CD4-positive, alpha-beta T cell treated with Interleukin-2 at 100 ng/mL for 4 hours (primary cell): ENCODE measurements at places on chromosomes 2 and 18.

DNA sequence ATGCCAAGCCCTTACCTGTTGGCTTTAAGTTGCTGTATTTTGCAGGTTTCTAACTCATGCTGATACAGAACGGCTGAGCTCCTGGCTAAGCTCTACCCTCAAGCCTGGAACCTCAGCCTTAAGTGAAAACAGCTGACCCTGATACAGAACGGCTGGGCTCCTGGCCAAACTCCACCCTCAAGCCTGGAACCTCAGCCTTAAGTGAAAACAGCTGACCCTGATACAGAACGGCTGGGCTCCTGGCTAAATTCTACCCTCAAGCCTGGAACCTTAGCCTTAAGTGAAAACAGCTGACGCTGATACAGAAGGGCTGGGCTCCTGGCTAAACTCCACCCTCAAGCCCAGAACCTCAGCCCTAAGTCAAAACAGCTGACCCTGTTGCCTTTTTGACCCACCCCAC is 17.6 kb upstream of the DNER start:
- DNase-seq, result no peak

DNA sequence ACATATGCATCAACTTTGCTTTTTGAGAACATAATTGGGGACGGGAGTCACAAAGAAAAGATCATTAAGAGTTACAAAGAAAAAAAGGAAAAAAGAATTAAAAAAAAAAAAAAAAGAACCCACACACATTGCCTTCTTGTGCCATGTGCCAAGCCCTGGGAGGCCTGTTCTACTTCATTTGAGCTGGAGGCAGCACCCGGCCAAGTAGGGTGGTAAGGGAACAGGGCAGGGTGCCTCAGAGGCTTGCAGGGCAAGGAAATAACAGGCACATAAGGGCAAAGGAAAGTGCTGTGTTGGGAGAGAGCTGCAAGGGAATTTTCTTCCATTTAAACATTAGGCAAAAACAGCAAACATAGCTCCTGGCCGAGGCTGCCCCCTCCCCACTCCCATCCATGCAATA is 418.0 kb downstream of the TMEM182 start:
- no peak for DNase-seq

DNA sequence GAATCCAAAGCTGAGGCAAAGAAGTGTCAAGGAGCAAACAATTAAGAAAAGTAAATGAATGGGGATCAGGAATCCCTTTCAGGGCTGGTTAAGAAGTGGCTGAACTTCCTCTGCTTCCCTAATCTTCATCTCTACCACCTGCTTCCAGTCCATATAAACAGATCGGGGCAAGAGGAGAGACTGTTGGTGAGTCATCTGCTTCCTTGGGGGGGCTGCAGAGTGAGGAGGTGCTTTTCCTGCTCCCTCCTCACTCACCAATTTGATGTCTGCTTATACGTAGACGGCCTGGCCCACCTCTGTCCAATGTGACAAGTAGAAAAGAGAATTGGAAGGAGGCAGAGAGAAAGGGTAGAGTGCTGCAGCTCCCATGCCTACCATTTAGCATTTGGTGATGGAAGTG is 68.4 kb downstream of the NAB1 start:
- no peak for DNase-seq

DNA sequence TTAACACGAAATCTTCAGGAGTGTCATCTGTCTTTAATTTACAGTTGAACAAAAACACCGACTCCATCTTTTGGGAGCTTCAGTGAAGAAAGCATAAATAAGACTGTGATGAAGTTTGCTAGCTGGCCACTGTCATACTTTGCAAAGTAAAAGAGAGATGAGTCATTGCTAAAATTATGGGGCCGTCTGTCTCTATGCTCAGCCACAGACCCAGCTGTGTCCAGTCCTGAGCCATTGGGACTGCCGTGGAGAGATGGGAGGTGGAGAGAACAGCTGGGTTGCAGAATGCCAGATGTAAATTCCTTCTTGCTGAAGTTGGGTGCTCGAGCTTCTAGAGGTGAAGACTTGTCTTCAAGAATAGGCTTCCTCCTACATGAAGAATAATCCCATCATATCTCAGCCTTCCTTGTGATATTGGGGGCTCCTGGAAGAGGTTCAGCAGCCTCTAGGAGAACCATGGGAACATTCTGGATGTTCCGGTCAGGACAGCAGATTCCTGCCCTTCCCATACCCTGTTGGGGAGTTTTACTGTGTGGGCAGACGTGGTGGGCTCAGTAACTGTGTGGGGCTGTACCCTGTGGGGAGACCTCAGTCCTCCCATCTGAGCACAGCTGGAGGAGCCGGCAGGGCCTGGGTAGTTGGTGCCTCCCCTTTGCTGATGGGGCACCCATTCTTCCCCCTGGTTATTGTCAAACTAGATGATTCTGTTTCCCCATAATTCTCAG is 71.1 kb downstream of the LDLRAD4 start:
- no peak for DNase-seq

DNA sequence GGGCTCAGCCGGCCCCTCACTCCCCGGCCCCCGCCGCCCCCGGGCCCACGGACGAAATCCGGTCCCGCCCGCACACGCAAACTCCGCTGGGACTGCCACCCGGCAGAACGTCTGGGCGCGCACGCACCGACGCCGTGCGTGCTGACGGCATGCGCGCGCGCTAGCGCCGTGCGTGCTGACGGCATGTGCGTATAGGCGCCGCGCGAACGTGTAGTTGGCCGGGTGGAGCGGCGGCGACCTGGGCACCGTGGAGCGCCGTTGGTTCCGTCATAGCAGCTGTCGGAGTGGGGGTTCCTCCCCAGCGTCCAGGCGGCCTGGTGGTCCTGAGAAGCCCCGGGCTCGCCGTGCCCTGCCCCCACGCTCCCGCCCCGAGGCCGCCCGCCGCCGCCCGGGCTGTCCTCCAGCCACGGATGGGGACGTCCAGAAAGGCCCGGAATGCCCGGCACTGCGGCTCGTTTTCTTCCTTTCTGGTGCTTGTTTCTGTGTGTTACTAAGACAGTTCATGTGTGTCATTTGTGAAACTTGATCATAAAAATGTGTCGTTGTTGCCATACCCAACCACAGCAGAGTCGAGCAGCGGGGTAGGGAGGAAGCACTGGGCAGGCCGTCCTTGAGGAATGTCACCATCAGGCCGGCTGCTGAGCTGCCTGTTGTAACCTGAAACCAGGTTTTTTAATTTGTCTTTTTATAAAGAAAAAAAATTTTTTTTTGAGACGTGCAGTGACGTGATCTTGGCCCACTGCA is at the start of gene TXNL4A:
Gene TXNL4A (minus strand): TSS at position 113 of the 744 bp plus-strand sequence. CDS start 171 bp downstream, outside the sequence.
- peak; percentile 78 for DNase-seq

- no peak for DNase-seq
These were observed 258.6 kb upstream of the TANK start for GRCh38 chr2:160901613-160902012.

- peak; percentile 17 for DNase-seq
These were observed 297.6 kb downstream of the PARD3B start for GRCh38 chr2:204842661-204843485.

DNA sequence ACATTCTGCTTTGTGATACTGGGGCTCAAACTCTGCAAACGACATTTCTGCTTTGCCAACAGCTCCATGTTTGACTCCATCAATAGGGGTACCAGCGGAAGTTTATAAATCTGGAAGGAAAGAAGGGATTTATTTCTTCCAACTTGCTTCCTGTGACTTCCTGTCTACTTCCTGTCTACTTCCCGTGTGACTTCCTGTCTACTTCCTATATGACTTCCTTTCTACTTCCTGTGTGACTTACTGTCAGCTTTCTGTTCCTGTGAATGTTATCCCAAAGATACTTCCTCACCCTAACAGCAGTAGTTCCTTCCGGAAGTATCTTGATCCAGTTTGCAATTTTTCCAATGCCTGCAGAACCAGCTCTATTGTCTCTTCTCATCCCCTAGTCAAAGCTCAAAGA is 52.0 kb upstream of the MBOAT2 start:
- no peak for DNase-seq

- DNase-seq, result no peak
These were observed 37.5 kb downstream of the CABLES1 start for GRCh38 chr18:23172591-23173380.

GRCh38 chr2:85888684-85889626 is at the start of gene ST3GAL5:
Gene ST3GAL5, minus strand, starts transcription at chr2:85888990. Its CDS starts 85 bp downstream, at chr2:85888905.
- DNase-seq, result peak; percentile 92

DNA sequence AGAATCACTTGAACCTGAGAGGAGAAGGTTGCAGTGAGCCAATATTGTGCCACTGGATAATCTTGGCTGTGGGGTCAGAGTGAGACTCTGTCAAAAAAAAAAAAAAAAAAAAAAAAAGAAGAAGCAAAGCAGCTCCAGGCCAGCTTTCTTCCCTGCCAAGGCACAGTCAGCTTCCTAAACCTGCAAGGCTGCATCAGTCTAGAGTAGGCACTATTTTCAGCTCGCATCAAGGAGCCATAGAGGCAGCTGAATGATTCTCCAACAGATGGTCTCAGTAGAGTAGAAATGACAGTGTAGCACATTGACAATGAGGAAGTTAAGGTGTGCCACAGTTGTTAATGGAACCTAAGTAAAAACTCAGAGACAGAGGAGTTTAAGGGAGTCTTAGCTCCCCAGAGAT is 35.6 kb downstream of the BMP10 start:
- DNase-seq, result no peak

- peak; percentile 63 for DNase-seq
These were observed 95.3 kb downstream of the CD8B2 start for GRCh38 chr2:106582148-106583143.
